DMS153 (cell line): ENCODE measurements at places on chromosomes 2 and 18.
A peak's percentile ranks its signal among the peaks of the same experiment; 100 is the strongest.

GRCh38 chr2:230050136-230050535 is 18.6 kb downstream of the SLC16A14 start:
- DNase-seq, result no peak

- DNase-seq, result no peak
These were observed 96.6 kb upstream of the CABLES1 start for GRCh38 chr18:23038712-23039111.

DNA sequence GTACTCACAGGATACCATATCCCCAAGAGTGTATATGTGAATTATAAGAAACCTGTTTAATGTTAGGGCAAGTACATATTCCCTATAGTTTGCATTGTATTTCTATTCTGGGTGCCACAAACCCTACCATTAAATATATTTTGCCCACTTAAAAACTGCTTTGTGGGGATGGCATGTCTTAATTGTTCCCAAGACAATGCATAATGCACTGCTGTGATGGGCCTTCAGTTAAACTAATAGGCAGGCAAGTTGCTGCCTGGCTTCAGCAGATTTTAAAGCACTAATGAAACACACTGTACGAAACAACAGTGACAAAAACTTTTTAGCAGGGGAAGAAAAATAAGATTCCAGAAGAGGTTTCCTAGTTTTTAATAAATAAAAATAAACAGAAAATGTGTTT is 104.8 kb upstream of the VRK2 start:
- DNase-seq, result no peak

DNA sequence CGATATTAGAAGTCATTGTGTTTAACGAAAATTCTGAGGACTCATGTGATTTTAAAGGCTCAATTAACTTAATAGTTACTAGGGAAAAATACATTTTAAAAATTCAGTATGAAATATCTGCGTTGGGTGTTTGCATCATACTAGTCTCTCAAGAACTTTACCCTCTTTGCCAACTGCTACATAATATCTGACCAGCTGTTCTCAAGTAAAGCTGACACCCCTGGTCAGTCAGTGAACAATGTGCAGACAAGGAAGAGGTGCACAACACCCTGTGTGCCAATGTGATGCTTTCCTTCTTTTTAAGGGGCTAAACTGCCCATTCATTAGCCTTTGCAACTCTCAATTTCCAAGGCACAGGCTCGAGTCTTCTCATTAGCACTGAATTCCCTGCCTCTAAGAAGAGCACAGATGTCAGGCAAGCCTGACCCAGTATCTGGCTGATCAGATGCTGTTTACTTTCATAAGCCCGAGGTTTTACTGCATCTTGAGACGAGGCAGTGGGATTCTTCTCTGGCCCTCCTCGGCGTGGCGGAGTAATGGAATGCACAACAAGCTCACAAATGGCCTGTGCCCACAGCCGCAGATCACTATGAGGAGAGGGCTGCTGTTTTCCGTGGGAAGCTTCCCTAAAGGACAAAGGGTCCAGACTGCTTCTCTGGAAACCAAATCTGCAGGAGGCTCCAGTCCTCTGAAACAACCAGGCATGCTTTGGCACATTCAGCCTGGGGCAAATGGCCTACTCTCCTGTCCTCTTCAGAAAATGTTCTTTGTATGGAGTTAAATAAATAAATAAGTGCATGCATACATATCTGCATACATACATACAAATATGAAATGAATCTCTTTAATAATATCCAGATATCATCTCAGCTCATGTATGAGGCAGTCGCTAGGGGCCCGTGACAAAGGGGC is 240.3 kb downstream of the ZNF521 start:
- DNase-seq, result no peak

DNA sequence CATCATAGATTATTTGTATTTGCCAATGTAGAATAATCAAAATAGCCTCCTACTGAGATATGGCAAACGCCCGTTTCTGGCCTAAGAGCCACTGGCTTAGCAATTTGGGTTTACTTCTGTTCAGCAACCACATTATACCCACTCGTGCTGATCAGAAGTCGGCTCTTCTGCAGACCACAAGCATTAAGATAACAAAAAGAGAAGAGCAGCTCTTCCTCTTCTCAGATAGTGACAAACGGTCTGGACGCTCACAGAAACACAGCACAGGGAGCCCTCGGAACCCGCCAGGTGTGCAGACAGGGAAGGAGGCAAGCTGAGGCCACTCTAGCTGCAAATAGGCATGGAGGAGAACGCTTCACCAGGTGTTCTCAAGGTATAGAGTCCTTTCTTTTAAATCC is 164.0 kb downstream of the HDAC4 start:
- DNase-seq, result no peak

DNA sequence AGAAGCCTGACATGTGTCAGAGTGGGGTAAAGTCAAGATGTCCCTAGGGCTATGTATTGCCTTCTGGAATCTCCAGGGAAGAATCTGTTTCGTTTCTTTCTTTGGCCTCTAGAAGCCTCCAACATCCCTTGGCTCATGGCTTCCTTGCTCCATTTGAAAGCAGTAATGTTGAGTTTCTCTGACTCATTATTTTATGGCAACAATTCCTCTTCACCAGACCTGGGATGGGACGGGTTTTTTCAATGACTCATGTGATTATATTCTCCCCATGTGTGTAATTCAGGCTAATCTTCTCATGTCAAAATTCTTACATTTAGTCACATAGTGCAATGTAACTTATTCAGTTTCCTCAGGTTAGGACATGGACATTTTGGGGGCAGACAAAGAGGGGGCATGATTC is 1038.6 kb downstream of the CBLN2 start:
- DNase-seq, result no peak

DNA sequence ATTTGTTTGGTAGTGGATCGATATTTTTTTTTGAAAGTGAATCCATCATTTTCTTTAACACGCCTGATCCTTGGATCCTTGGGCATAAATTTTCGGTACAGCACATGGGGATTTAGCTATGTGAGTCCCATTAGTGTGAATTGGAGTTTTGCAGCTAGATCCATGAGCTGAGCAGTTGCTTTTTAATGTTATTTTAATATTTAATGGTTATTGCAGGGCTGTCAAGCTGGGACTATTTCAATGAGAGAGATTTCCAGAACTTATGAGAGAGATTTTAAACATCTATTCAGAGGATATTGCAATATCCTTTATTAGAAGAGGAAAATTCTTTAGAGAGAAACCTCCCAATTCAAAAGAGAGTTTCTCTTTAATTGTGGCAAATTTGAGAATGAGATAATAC is 35.6 kb upstream of the TCF4 start:
- no peak for DNase-seq

- no peak for DNase-seq
These were observed 30.3 kb downstream of the KIDINS220 start for GRCh38 chr2:8806885-8807704.

- DNase-seq, result no peak
These were observed 57.8 kb upstream of the GPR45 start for GRCh38 chr2:105183555-105184323.

DNA sequence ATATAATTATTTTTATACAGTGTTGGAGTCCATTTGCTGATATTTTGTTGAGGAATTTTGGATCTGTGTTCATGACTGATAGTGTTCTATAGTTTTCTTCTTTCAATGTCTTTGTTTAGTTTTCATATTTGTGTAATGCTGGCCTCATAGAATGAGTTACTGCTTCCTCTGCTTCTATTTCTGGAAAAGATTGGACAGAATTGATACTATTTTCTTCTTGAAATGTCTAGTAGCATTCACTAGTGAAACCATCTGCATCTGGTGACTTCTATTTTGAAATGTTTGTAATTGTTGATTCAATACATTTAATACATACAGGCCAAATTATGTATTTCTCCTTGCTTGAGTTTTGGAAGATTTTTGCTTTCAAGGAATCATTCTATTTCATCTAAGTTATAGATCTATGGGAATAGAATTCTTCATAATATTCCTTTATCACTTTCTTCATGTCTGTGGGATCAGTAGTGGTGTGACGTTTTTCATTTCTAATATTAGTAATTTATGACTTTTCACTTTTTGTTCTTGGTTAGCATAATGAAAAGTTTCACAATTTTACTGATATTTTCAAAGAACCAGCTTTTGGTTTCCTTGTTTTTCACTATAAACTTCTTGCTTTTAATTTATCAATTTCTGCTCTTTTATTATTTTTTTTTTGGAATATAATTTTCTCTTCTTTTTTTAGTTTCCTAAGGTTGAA is 509.9 kb upstream of the VRK2 start:
- no peak for DNase-seq

DNA sequence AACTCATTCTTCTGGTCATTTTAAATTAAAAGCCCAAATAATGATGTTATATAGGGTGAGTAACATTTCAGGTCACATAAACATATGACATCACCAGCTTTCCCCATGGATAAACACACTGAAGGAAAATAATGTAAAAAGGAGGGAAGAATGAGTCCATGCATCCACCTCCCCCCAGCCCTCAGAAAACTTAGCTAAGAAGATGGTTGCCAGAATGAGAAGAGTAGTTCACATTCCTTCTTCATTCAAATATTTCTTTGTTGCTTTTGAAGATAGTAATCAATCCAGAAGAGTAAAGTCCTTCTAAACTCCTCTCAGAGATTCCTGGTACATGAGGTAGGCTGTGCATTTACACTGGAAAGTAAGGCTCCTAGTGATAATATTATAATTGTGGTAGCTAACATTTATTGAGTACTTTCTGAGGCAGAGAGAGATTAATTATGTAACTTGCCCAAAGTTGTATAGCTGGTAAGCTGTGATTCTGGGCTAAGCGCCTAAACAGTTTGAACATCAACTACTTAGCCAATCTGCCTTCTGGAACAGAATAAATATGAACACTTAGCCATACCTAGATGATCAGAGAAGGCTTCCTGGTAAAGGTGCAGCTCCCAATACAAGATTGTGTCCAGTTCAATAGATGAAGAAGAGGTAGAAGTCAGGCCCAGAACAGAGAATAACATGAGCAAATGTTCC is 256.7 kb upstream of the FN1 start:
- no peak for DNase-seq

GRCh38 chr2:67215214-67216055 is 181.7 kb upstream of the ETAA1 start:
- DNase-seq, result no peak

- DNase-seq, result peak; percentile 94
These were observed 1377.0 kb downstream of the SUCLG1 start for GRCh38 chr2:83081826-83082690.

DNA sequence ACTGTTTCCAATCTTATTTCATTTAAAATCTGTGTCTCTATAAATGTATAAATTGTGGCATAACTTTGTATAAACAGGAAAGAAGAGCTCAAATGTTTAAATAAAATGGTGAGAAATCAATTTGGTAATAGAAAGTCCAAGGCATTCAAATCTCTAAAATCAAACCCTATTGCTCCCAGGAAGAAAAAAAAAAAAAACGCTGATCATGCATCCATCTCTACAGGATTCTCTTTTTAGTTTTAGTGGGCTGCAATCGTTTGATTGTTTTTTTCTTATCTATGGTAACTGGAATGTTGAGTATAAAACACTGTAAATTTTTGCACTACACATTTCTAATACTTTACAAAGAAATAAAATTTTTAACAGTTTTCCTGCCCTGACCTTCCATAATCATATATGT is 75.6 kb downstream of the NCKAP1 start:
- no peak for DNase-seq

DNA sequence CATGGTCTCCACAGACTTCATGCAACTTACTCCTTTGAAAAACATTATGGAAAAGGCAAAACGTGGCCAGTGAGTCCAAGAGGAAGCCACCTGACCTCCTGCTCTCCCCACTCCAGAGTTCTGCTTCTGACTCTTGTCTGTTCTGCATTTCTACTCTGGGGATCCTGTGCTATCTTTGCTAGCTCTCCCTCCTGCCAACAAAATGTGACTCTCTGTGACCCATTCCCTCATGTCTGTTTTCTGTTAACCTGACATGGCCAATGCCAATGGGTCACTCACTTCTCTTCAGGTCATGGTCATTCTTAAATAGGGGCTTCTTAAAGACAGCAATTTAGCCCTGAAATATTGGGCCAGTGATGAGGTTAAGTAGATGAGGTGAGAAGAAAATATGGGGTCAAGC is 210.3 kb downstream of the CDH20 start:
- DNase-seq, result no peak

DNA sequence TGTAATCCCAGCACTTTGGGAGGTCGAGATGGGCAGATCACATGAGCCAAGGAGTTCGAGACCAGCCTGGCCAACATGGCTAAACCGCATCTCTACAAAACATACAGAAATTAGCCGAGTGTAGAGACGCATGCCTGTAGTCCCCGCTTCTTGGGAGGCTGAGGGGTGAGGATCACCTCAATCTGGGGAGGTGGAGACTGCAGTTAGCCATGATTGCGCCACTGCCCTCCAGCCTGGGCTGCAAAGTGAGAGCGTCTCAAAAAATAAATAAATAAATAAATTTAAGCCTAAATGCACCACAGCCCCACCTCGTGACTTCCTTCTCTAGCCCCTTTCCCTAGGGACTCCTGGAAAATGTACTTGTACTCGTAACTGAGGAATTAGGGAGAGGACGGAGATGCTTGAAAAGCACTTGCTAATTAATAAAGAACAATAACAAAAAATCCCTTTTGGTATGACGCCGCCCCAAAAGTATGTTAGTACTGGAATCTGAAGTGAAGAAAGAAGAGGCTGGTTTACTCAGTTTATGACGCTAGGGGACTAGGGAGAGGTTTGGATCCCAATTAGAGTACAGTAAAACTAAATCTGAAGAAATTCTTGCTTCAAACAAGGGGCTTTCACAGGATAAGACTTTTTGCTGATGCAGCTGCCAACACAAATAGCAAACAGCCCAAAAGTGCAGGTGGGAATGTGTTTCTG is 887 bp upstream of the ZNF396 start:
- no peak for DNase-seq

- no peak for DNase-seq
These were observed 906.0 kb upstream of the CHAC2 start for GRCh38 chr2:52861596-52861995.

- DNase-seq, result peak; percentile 20
These were observed 19.6 kb upstream of the DNAH7 start for GRCh38 chr2:196088203-196088602.

DNA sequence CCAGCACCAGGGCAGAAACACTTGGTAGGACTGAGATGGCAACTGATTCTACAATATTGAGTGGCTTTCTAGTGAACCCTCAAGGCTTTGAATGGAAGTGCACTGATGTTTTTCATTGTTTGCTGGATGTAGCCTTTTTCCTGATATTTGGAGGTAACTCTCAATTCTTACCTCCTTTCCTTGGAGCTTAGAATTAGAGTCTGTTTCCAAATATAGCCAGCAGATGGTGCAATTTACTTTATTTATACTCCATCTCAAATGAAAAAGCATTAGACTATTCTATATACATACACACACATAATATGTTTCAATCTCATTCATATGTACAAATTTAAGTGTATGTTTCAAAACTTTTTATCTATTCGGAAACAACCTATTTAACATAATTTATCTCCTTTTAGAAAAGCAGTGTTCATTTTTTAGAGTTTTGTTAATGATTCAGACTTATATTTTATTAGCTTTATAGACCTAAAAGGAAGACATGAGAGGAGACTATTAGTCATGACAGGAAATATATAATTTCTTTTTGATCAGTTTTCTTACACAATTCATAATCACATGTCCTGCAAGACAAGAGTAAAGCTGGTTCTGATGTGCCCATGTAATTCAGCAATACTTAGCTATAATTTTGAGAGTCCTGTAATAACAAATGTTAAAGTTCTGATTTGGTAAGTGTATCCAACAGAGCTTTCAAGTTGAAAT is 124.8 kb downstream of the NUP35 start:
- DNase-seq, result peak; percentile 27
